T-helper 17 cell (primary cell): ENCODE measurements at places on chromosomes 5 and 9. TPM values are rescaled to one million over a fixed set of nuclear protein-coding genes. Genes with fewer than 3 reads are reported as not detected.

GRCh38 chr9:79383096-79383495 lies 188.7 kb upstream of the TLE4 start:
- no peak for DNase-seq

- no peak for DNase-seq
Observed at GRCh38 chr5:39202597-39203274, 16.6 kb downstream of the FYB1 start.

- DNase-seq: no peak
Observed at GRCh38 chr5:14744296-14745187, 80.0 kb downstream of the OTULIN start.

- no peak for DNase-seq
Observed at GRCh38 chr5:138102454-138103318, 18.9 kb downstream of the WNT8A start.

DNA sequence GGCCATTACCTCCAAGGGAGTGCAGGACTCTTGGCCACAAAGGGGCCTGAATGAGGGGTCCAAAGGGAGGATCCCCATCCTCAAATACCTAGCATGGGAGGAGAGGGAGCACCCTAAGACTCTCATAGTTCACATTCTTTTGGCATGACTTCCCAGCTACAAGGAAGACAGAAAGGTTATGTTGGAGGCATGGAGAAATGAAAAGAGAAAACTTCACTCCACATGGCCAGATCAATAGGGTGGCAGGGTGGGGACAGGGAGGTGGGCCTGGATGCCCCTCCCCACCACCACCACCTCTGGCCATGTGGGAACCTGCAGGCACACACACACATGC lies 97.6 kb downstream of the PAX5 start:
- DNase-seq: no peak

Gene TBC1D9B
- 74.1 TPM for total RNA-seq

- DNase-seq: no peak
Observed at GRCh38 chr9:76926846-76927245, 20.9 kb upstream of the PRUNE2 start.

- DNase-seq: no peak
Observed at GRCh38 chr5:56861893-56862485, 46.6 kb downstream of the MAP3K1 start.

Gene LMX1B
- total RNA-seq: not detected

- DNase-seq: no peak
Observed at GRCh38 chr5:156396063-156396829, 69.3 kb downstream of the SGCD start.

DNA sequence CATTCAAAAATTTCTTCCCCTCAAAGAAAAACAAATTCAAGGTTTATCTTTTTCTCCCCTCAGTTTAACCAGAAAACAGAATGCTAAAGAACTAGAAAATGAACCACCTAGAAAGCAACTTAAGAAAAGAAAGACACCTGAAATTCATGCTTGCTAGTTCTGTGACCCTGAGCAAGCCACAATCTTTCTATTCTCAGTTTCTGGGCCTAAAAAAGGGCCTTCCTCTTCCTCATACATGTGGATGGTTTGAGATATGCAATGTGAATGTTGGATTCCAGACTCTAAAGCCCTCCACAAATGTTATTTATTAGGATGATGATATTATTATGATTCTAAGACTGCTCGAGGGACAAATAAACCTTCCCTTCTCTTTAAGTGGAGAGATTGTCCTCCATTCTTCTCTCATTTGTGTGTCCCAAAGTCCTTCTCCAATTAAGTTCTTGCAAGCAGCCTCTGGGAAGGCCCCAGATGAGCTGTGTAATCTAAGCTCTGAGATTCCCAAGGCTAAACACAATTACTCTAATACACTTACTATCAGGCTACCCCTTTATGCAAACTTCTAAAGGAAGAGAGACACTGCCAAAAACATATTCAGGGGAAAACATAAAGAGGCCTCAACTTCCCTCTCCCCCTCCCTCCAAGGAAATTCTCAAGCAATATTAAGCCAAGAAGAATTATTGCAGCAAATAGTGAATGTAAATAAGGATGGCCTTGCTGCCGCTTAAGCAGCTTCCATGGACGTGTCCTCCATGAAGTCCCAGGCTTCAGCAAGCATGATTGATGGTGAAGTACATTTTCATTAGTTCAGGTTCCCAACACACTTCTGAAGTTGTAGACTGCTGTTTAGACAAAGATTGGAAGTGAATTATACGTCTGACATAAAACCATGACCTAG lies 80.2 kb downstream of the PRKACG start:
- no peak for DNase-seq

Gene LAMC3
- total RNA-seq: 0.50 TPM

- DNase-seq: no peak
Observed at GRCh38 chr5:114055318-114056184, 306.3 kb upstream of the KCNN2 start.

Gene TBC1D13
- 30.8 TPM for total RNA-seq

- no peak for DNase-seq
Observed at GRCh38 chr5:13510616-13511015, 433.9 kb downstream of the DNAH5 start.

Gene ARID3C
- not detected for total RNA-seq

DNA sequence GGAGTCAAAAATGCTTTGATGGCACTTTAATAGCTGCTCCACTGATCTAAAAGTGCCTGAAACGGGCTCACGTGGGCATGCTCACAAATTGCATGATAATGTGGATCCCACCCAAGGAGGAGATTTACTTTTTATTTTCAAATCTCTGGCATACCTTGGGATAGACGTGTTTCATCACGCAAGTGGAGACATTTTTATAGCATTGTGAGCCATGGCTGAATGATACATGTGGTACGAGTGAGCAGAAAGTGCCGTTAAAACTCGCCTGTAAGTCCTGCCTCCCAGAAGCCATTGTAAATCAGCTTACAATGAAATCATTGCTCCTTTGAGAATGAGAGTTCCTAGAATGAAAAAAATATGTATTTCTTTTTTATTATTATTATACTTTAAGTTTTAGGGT lies 514.7 kb downstream of the MAT2B start:
- DNase-seq: no peak

- DNase-seq: no peak
Observed at GRCh38 chr5:73862796-73863195, 236.8 kb downstream of the ARHGEF28 start.
